Fibroblast of skin of right quadriceps (primary cell): ENCODE measurements at places on chromosomes 4 and X.
A peak's percentile ranks its signal among the peaks of the same experiment; 100 is the strongest.

GRCh38 chr4:52751487-52751911 is 274 bp upstream of the ERVMER34-1 start:
- DNase-seq = peak; percentile 6

GRCh38 chr4:113537628-113538027 is 223.9 kb downstream of the CAMK2D start:
- no peak for DNase-seq

- peak; percentile 70 for DNase-seq
Measured at GRCh38 chr4:6343939-6344408, 74.3 kb downstream of the WFS1 start.

DNA sequence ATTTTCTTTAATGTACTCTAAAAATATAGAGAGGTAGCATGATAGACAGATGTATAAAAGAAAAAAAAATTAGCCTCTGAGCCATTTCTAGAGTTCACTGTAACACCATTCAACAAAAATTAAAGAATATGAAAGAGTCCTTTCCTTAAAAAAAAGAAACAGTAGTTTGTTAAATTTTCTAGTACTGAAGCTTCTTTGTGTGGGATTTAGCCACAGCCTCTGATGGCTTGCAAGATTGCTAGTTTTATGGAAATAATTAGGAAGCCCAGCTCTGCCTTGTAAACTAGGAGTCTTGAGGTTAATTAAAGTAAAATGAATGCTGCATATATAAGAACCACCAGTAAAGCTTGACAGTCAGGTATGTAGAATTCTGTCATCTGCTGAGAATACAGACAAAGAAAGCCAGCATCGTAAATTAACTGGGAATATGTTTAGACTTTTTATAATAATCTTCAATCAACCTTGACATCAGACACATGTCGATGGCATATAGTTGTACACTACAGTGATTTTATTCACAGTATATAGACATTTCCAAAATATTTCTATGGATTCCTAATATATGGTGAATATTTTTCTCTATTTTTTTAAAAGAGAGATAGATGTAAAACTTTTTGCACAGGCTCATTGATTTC is 44.8 kb upstream of the NEIL3 start:
- DNase-seq = no peak

DNA sequence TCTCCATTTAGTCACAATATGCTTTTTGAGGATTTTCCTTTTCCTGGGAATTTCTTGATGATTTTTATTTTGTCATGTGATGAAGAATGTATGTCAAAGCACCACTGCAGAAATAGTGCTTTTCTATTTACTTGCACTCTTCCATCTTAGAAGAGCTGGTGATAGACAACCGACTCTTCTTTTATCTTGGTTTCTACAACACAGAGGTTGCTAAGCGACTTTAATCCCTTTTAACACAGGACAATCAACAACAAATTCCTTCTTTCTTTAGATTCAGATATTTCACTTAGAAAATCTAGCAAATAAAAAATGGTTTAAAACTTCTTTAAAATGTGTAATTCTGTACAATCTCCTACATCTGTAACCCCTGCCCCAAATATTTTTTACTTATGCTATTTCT is 34.6 kb downstream of the TET2 start:
- DNase-seq = no peak

DNA sequence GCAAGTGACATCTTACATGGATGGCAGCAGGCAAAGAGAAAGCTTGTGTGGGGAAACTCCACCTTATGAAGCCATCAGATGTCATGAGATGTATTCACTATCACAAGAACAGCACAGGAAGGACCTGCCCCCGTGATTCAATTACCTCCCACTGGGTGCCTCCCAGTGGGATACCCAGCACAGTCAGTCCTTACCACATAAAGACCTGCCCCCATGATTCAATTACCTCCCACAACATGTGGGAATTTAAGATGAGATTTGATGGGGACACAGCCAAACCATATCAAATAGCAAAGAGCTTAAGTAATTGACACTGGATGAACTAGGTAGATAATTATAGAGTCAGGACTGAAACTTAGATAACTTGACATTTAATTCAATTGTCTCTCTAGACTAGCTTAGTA is 85.6 kb downstream of the SLIT2 start:
- peak; percentile 66 for DNase-seq

GRCh38 chr4:174826660-174827059 is 2.4 kb downstream of the GLRA3 start:
- DNase-seq = no peak

DNA sequence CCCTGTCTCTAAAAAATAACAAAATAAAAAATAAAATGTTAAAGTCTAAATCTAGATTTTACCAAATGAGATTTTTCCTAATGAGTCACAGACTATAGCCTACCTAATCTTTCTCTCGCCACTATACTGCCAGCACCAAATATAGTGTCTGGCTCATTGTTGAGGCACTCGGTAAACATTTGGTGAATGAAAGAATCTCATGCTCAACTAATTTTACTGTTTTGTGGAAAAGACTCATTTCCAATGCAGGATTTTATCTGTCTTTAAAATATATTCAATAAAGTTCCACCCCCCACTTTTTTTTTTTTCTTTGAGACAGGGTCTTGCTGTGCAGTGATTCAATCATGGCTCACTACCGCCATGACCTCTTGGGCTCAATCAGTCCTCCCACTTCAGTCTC is 71.5 kb downstream of the PLS3 start:
- peak; percentile 63 for DNase-seq

DNA sequence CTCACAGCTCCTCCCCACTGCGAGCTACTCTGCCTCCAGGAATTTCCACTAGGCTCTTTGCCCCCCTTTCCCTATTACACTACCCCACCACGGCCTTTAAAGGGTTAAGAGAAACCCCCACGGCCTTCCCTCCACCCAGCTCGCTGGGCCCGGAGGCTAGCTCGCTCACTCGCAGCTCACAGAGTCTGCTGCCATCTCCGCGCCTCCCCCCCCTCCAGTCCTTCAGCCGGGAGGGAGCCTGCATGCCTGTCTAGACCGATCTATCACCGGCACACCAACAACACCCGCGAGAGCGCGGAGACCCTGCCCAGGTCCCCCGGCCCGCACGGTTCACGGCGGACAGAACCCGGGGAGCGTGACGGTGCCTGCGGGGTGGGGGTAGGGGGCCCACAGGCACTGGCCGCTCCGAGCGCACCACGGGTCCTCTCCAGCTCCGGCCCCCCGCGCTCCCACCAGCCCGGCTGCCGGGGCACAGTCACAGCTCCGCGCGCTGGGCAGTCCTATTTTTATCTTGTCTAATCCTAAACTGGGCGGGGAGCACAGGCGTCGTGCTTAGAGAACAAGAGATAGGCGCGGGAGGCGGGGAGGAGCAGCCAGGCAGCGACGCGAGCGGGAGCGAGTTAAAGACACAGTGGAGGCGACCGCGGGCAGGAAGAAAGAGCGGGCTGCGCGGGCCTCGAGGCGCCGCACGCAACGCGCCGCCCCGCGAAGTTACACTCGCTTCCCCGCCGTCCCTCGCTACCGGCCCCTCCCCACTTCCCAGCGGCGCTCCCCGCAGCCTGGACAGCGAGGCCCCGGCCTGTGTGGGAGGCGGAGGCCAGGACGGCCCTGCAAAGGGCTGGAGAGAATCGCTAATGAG is 3.5 kb downstream of the BCOR start:
- DNase-seq = no peak

DNA sequence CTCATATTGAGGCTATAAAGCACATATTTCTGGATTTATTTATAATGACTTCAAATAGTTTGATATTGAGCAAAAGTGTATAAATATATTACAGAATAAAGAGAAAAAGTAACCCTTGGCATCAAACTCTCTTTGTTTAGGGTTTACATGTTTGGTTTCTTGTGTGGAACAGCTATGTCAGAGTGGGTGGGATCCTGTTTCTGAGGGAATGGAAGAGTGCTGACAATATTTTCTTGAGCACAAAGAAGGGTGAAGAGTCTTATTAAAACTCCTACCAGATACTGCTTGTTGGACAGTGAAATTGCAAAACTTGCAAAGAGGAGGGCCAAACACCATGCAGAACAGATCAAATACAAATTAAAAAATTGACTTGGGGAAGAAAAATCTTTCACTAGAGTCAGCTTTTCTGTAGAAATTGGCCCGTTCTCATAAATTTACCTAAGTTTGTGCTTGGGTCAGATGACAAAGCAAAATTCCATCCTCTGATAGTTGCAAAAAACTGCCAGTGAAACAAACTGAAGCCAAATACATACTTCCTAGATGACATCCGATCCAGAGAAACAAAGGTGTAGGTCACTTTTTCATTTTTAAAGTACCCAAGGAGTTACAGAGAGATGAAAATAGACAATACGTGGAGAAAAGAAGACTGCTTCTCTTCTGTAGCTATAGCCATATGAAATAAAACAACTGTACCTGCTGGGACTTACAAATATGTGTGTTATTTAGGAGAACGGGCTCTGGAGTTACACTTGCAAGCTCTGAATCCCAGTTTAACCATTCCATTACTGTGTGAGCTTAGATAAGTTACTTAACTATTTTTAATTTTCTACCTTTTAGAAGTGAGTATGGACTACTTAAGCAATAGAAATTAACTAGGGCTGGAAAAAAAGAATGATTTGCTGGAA is 133.3 kb downstream of the MAML3 start:
- no peak for DNase-seq

- no peak for DNase-seq
Measured at GRCh38 chr4:41542526-41543275, 4.7 kb downstream of the LIMCH1 start.

DNA sequence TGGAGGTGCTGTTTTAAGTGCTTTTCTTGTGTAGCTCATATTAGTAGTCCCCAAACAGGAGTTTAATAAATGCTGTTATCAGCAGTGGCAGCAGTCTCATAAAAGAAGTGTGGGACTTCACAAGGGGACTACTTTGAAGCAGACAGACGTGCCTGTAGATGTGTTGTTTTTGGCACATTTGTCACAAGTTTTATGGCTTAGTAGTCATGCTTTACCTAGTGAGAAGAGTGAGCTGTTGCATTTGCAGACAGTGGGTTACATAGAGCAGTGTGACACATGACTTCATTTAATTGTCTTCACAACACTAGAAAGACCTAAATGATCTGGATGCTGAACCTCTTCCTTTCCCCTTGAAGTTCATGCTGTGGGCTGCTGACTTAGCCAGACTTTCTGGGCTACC is 149.5 kb upstream of the MBNL3 start:
- no peak for DNase-seq

- DNase-seq = no peak
Measured at GRCh38 chr4:150098214-150098613, 20.0 kb downstream of the DCLK2 start.

DNA sequence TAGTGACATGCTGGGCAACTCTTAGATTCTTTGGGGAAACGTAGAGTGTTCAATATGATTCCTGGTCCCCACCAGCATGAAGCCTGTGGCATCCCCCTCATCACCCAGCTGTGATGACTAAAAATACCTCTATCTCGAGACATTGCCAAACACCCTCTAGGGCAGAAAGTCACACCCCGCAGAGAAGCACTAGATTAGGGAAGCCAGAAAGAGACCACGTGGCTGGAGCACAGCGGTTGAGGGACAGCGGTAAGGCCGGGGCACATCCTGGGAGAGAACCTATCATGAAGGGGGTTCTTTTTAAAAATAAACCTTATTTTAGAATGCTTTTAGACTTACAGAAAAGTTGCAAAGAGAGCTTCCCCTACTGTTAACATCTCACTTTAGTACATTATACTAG is 11.0 kb downstream of the FAT1 start:
- DNase-seq = no peak
